GM12864 (cell line): ENCODE measurements at places on chromosomes 1 and 21.

- DNase-seq = no peak
Observed at GRCh38 chr1:151841141-151841540, 1.5 kb upstream of the C2CD4D start.

GRCh38 chr21:43652616-43653015, 6.7 kb downstream of the HSF2BP start:
- DNase-seq = no peak

- no peak for DNase-seq
Observed at GRCh38 chr1:4268262-4268888, 368.3 kb upstream of the C1orf174 start.

- no peak for DNase-seq
Observed at GRCh38 chr1:114723457-114723856, 6.9 kb upstream of the NRAS start.

DNA sequence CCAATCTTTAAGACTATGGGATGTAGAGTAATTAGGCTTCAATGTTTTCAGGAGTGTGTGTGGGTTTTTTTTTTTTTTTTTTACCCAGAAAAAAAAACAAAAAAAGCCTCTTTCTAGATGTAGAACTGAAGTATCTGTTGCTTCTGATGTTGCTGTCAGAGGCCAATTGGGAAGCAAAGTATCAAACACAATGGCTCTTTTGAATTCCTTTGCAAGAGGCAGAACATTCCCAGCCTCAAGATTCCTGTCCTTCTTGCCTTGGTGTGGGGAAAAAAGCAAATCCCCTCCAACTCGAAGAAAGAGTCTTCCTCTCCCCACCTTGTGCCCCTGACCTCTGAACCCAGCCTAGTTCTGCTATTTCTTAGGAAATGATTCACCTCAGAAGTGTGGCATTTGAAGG, 55.4 kb upstream of the LMO4 start:
- no peak for DNase-seq

DNA sequence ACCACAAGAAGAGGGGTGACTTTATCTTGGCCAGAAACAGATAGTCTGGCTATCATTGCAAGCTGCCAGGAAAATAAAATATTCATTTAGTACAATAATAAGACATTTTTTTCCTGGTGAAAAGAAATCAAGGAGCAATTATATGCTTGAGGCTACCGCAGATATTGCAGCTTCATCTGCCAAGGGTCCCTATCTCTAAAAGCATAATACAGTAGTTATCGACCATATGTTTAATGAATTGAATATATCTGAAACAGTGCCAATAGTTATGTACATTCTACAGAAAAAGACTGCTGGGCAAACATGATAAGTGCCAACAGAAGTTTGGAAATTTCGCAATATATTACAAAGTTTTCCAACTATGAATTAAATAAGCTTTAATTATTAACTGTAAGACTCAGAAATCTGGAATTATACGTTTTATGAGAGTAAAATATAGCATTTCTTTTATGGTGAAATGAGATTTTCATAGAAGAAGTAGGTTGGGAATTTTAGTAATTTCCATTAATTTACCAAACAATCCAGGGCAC, 561.1 kb upstream of the ZP4 start:
- DNase-seq = no peak

DNA sequence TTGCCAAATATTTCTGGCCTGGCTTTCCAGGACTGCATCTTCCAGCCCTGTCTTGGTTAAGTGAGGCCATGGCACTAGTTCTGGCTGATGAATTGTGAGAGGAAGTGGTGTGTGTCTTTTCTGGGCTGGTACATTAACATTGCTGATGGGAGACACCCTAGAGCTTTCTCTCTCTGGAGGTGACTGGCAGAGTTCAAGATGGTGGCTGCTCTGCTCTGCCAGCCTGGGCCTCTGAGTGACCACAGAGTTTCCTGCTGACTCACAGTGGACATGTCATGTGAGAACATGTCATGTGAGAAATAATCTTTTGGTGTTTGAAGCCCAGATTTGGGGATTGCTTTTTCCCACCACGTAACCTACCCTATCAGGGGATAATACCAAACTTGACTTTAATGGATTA, 218.0 kb upstream of the KIAA0040 start:
- no peak for DNase-seq

GRCh38 chr1:47491341-47491753, 53.5 kb downstream of the FOXD2 start:
- no peak for DNase-seq

DNA sequence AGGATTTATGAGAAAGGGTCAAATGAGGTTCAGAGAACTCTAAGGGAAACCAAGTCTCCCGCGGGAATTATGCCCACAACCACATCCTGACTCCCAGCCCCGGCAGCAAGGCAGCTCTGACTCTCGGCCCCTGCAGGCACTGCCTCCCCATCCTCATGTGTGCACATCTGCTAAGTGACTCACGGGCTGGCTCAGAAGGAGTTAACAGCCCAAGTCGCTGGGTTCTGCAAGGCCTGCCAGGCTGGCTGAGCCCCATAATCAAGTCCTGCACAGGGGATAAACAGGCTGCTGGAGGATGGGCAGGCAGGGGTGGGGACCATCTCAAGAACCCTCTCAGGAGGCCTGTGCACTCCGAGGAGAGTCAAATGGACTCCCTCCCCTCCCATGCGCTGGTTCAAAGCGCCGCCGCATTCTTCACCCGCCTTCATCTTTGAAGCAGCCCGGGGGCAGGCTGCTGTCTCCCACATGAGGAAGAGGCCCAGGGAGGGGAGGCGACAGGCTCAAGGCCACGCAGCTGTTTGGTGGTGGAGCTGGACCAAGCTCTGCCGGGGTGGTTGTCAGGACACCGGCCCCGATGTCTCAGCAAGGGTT, 344.3 kb downstream of the MATN1 start:
- DNase-seq = no peak
